ENCODE measurements at places on chromosomes 2 and 18.

GRCh38 chr2:204321910-204322751, 223.1 kb upstream of the PARD3B start:
- peaks cover 3% of the 10 kb centered on the region for H3K4me1 ChIP-seq
- peaks cover 9% of the 10 kb centered on the region for H3K27me3 ChIP-seq
- DNase-seq: no peak
- H3K36me3 ChIP-seq: no peaks in the 10 kb centered on the region
- H3K4me3 ChIP-seq: no peak overlapping the region

DNA sequence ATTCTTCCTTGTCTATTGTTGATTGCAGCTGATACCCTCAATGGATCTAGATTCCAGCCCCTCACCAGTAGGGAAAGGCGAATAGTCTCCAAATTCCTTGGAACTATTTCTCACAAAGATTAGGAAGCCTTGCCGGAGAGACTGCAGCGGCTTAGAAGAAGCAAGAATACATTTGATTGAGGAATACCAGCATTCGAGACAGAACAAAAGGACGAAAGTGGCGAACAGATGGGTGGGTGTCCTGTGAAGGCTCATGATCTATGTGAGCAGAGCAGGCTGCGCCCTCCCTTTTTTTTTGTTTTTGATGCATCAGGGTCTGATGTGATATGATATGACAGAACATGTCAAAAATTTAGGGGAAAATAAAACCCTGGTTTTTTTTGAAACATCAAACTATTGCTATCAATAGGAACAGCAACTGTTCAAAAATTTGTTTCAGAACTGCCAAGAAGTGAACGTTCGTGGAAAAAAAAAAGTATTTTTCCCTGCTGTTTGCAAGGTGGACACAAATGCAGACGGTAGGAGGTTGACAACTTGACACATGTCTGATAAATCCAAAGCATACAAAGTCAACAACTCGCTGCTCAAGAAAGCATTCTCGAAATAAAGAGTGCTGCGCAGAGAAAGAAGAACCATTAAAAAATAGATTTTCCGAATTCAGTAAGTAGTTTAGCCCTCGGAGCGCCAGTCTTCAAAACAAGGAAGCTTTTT, 49.1 kb downstream of the PTGR3 start:
- H3K27ac ChIP-seq: no peak overlapping the region
- peaks cover 14% of the 10 kb centered on the region for H3K27me3 ChIP-seq
- H3K4me1 ChIP-seq: peaks cover 10% of the 10 kb centered on the region

- no peak for DNase-seq
- peaks cover 13% of the 10 kb centered on the region for H3K27me3 ChIP-seq
- H3K4me3 ChIP-seq: no peak overlapping the region
- no peak overlapping the region for H3K27ac ChIP-seq
- H3K36me3 ChIP-seq: no peaks in the 10 kb centered on the region
Measured at GRCh38 chr2:240714747-240715725, 23.4 kb downstream of the AQP12A start.

GRCh38 chr2:216636551-216637450, 3.6 kb downstream of the IGFBP2 start:
- H3K4me3 ChIP-seq: no peak overlapping the region
- no peak for DNase-seq
- peaks cover 32% of the 10 kb centered on the region for H3K27me3 ChIP-seq
- peaks cover 15% of the 10 kb centered on the region for H3K4me1 ChIP-seq
- no peak overlapping the region for H3K27ac ChIP-seq

- no peak overlapping the region for H3K27ac ChIP-seq
- no peaks in the 10 kb centered on the region for H3K36me3 ChIP-seq
- H3K4me1 ChIP-seq: no peaks in the 10 kb centered on the region
- DNase-seq: no peak
Measured at GRCh38 chr2:222960126-222960525, 91.9 kb upstream of the KCNE4 start.

GRCh38 chr2:221205103-221205673, 366.9 kb downstream of the EPHA4 start:
- no peak overlapping the region for H3K4me3 ChIP-seq
- H3K36me3 ChIP-seq: no peaks in the 10 kb centered on the region
- no peak for DNase-seq
- no peak overlapping the region for H3K27ac ChIP-seq
- H3K4me1 ChIP-seq: peaks cover 18% of the 10 kb centered on the region

GRCh38 chr18:59911600-59911999, 11.8 kb downstream of the PMAIP1 start:
- no peaks in the 10 kb centered on the region for H3K36me3 ChIP-seq
- no peak overlapping the region for H3K27ac ChIP-seq
- peaks cover 21% of the 10 kb centered on the region for H3K4me1 ChIP-seq
- DNase-seq: no peak
- H3K27me3 ChIP-seq: no peaks in the 10 kb centered on the region
- H3K4me3 ChIP-seq: no peak overlapping the region

GRCh38 chr2:238521002-238521401, 94.3 kb downstream of the ASB1 start:
- H3K36me3 ChIP-seq: peaks cover 10% of the 10 kb centered on the region
- H3K27ac ChIP-seq: no peak overlapping the region
- H3K4me1 ChIP-seq: no peaks in the 10 kb centered on the region
- no peak overlapping the region for H3K4me3 ChIP-seq

GRCh38 chr2:55759271-55759921, 65.8 kb upstream of the PNPT1 start:
- H3K36me3 ChIP-seq: no peaks in the 10 kb centered on the region
- no peak for DNase-seq
- no peak overlapping the region for H3K4me3 ChIP-seq
- H3K27ac ChIP-seq: no peak overlapping the region
- peaks cover 13% of the 10 kb centered on the region for H3K27me3 ChIP-seq

GRCh38 chr2:72883356-72883962, 3.7 kb upstream of the SPR start:
- H3K4me3 ChIP-seq: no peak overlapping the region
- no peak for DNase-seq
- H3K4me1 ChIP-seq: peaks cover 4% of the 10 kb centered on the region
- H3K36me3 ChIP-seq: no peaks in the 10 kb centered on the region
- peaks cover 25% of the 10 kb centered on the region for H3K27me3 ChIP-seq
- H3K27ac ChIP-seq: no peak overlapping the region

- peaks cover 11% of the 10 kb centered on the region for H3K27me3 ChIP-seq
- DNase-seq: no peak
- H3K4me3 ChIP-seq: no peak overlapping the region
- no peak overlapping the region for H3K27ac ChIP-seq
Measured at GRCh38 chr2:3670376-3670775, 12.4 kb downstream of the ALLC start.

DNA sequence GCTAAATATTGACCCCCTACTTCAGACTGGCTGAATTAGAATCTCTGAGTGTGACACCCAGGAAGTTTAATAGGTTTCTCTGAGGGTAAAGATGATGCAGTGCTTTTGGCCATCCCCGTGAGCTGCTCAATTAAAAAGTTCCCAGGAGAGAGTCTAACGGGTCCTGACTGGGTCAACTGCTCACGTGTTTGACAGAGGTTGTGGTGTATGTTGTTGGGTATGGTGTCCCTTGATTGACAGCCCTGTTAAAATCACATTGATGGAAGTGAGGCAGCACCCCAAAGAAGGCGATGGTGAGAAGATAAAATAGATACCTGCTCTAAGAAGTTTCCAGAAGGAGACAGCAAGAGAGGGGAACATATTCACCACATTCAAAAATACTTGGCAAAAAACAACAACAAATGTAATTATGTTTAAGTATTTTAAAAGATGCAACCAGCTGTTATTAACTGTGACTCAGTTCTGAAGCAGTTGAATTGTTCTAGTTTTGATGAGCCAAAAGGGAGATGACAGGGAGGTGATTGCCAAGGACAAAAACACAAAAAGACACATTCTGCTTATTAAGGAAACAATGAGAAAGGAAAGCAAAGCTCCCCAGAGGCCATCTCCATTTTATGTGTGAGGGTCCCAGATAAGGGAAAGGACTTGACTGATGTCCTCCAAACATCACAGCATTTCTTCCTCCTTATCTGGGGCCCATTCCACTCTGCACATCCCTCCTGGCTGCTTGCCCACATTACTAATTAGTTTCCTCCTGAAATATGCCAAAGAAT, 11.5 kb upstream of the GMCL1 start:
- H3K4me3 ChIP-seq: no peak overlapping the region
- no peak overlapping the region for H3K27ac ChIP-seq
- H3K36me3 ChIP-seq: peaks cover 16% of the 10 kb centered on the region
- H3K4me1 ChIP-seq: peaks cover 3% of the 10 kb centered on the region

- DNase-seq: no peak
- H3K36me3 ChIP-seq: no peaks in the 10 kb centered on the region
- H3K4me3 ChIP-seq: no peak overlapping the region
- peaks cover 1% of the 10 kb centered on the region for H3K27me3 ChIP-seq
Measured at GRCh38 chr2:16226943-16227664, 286.8 kb downstream of the MYCN start.

DNA sequence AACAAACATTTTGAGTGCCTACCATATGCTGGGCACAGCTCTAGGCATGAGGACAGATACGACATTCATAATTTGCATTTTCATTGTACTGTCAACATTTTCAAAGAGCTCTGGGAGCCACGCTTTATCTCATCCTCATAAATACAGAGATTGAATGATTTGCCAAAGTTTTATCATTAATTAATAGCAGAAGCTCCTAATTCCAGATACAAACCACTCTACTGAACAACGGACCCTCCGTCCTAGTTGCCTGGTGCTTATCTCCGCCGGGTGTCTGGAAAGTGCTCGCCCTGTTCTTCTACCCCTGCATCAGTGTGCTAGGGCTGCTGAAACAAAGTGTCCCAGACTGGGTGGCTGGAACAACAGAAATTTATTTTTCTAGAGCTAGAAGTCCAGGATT, 23.8 kb downstream of the SERTAD2 start:
- peak overlapping the region; percentile 90 for H3K27ac ChIP-seq
- DNase-seq: no peak
- no peak overlapping the region for H3K4me3 ChIP-seq
- peaks cover 34% of the 10 kb centered on the region for H3K4me1 ChIP-seq
- no peaks in the 10 kb centered on the region for H3K27me3 ChIP-seq
- H3K36me3 ChIP-seq: peaks cover 17% of the 10 kb centered on the region

DNA sequence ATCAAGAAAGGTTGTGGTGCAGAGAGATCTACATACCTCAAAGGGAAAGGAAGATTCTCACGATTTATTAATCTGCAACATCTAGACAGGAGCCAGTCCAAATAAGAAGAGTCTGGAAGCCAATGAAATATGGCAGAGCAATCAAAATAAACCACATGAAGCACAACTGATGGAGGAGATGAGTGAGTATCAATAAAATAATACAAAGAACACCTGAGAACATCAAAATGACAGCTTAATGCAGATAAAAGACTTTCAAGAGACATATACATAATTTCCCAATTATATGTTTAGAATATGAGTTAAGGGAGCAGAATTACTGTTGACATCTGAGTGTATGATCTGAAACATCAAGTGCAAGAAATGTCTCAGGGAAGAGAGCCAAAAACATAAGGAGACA, 12.5 kb upstream of the DOK6 start:
- H3K27ac ChIP-seq: no peak overlapping the region
- DNase-seq: no peak
- no peak overlapping the region for H3K4me3 ChIP-seq

DNA sequence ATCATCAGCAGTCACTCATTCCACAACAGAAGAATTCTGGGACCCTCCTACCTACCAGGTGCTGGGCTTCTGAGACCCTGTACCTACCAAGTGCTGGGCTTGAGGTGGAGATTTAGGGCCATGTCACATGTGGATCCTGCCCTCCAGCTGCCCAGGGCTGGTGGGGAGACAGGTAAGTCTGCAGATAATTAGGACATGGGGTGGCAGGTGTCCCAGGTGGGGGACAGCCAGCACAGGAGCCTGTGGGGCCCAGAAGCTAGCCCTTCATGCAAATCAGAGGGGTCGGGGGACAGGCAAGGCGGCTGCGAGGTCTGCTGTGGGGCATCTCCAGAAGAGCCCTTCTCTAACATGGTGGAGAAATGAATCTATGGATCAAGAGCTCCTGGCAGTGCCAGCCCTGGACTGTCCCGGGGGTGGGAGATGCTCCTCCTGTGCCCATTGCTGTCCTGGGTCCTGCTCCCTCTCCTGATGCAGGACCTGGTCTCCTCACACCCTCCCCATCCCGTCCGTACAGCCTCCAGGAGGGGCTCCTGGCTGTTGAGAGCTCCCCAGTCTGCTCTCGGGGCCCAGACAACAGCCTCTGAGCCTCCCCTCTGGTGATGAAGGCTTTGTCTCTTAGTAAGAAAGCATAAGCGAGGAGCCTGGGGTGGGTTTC, 106.3 kb upstream of the GLI2 start:
- H3K27ac ChIP-seq: no peak overlapping the region
- no peak overlapping the region for H3K4me3 ChIP-seq
- H3K27me3 ChIP-seq: peaks cover 7% of the 10 kb centered on the region
- no peaks in the 10 kb centered on the region for H3K4me1 ChIP-seq
- DNase-seq: no peak

DNA sequence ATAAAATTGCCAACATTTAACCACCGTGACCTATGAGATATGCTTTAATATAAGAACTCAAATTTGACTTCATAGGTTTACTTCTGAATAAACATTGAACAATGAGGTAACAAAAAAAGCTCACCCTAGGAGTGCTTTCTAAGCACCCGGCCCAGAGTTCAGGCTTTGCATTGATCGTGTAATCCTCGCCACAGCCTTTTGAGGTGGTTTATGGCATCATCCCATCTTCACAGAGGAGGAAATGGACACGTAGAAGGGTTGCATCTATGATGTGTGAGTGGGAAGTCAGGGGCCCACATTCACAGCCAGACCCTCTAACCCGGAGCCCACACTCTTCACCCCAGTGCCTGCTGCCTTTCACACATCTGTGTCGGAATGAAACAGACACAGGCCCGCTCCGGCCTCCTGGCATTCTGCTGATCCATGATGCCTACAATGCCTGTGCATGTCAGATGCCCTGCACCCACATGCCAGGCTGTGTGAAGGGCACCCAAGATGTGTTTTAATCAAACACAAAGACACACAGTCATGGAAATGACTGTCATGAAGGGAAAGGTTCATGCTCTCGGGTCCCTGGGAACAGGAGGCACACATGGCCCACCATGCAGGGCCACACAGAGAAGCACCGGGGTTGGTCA, 48.6 kb upstream of the RPL31 start:
- H3K36me3 ChIP-seq: no peaks in the 10 kb centered on the region
- DNase-seq: no peak
- H3K27me3 ChIP-seq: peaks cover 11% of the 10 kb centered on the region
- no peak overlapping the region for H3K27ac ChIP-seq
- no peaks in the 10 kb centered on the region for H3K4me1 ChIP-seq
- no peak overlapping the region for H3K4me3 ChIP-seq

DNA sequence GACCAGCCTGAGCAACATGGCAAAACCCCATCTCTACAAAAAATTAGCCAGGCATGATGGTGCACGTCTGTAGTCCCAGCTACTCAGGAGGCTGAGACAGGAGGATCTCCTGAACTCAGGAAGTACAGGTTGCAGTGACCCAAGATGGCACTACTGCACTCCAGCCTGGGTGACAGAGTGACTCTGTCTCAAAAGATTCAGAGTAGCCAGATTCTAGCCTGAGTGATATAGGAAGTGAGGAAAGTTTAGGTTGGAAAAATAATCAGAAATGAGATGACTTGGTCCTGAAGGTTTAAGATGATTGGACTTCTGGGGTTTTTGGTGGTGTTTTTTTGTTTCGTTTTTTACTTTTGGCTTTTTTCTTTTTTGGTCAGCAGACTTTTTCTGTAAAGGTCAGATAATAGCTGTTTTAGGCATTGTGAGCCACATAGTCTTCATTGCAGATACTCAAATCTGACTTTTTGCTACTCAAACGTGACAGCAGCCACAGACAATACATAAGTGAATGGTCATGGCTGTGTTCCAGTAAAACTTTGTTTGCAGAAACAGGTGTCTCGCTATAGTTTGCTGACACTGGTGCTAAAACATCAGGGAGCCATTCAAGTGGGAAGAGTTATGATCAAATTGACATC, 104.1 kb upstream of the UBXN4 start:
- no peak overlapping the region for H3K4me3 ChIP-seq
- no peak for DNase-seq
- no peaks in the 10 kb centered on the region for H3K27me3 ChIP-seq
- H3K27ac ChIP-seq: peak overlapping the region; percentile 22
